ENCODE measurements at places on chromosomes 12 and 14. TPM values are rescaled to one million over a fixed set of nuclear protein-coding genes. Genes with fewer than 3 reads are reported as not detected.

DNA sequence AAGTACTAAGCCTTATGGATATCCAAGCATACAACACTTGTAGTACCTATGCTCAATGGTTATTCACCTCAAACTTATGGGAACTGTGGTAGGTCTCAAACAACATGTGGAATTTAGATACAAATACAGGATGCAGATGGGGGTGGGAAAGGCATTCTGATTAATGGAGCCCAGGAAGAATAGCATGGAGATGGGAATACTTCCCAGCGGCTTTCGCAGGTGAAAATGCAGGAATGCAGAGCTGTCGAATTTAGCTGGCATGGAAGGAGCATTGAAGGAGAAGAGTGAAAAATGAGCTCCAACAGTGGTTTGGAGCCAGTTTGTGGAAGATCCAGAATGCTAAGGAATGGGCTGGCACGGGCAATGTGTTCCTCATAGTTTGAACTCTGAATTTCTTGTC, 89.9 kb downstream of the NKX2-1 start:
- DNase-seq: no peak
- H3K4me1 ChIP-seq: no peaks in the 10 kb centered on the region
- H3K4me3 ChIP-seq: no peak overlapping the region

- no peaks in the 10 kb centered on the region for H3K36me3 ChIP-seq
- no peak overlapping the region for H3K27ac ChIP-seq
- peak; percentile 74 for DNase-seq
- no peaks in the 10 kb centered on the region for H3K27me3 ChIP-seq
- H3K4me1 ChIP-seq: peaks cover 4% of the 10 kb centered on the region
Observed at GRCh38 chr12:54378796-54379397, 5.6 kb downstream of the ZNF385A start.

DNA sequence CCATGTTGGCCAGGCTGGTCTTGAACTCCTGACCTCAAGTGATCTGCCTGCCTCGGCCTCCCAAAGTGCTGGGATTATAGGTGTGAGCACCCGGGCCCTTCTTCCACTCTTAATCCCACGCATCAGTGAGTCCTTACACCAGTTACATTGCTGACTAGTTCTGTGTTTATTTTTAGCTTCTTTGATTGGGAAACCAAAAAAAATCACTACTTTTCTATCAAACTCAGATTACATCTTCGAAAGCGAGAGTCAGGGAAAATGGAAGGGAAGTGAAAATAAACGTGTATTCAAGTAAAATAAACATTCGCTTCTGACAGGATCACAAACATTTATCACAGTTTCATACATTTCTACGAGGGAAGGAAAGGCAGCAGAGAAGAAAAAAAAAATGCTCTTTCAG, 32.2 kb downstream of the FGD6 start:
- no peaks in the 10 kb centered on the region for H3K27me3 ChIP-seq
- H3K4me1 ChIP-seq: no peaks in the 10 kb centered on the region
- no peaks in the 10 kb centered on the region for H3K36me3 ChIP-seq
- no peak overlapping the region for H3K27ac ChIP-seq
- DNase-seq: no peak
- H3K4me3 ChIP-seq: no peak overlapping the region

- no peaks in the 10 kb centered on the region for H3K4me1 ChIP-seq
- no peak overlapping the region for H3K27ac ChIP-seq
Observed at GRCh38 chr14:101929096-101929495, 35.3 kb upstream of the DYNC1H1 start.

GRCh38 chr12:119198440-119198839, 19.7 kb downstream of the HSPB8 start:
- DNase-seq: no peak
- no peaks in the 10 kb centered on the region for H3K36me3 ChIP-seq
- no peaks in the 10 kb centered on the region for H3K27me3 ChIP-seq
- no peak overlapping the region for H3K4me3 ChIP-seq
- no peaks in the 10 kb centered on the region for H3K4me1 ChIP-seq

GRCh38 chr14:81298122-81298521, 77.4 kb upstream of the GTF2A1 start:
- H3K4me3 ChIP-seq: no peak overlapping the region
- no peaks in the 10 kb centered on the region for H3K27me3 ChIP-seq
- no peaks in the 10 kb centered on the region for H3K36me3 ChIP-seq

DNA sequence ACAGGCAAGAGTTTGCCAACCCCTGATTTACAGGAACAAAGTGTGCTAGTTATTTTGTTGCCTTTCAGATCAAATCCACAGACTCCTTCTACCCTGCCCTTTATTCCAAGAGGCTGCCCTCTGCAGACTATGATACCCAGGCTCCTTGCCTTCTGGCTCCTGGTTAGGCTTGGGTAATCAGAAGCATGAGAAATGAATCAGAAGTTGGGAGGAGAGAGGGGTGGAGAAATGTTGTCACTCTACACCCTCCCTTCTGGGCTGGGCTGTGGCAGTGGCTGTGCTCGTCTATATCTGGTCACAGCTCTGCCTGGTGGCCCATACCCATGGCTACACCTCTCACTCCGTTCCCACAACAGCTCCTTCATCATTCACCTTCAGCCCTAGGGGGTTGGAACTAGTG, 204.6 kb upstream of the PLXNC1 start:
- H3K36me3 ChIP-seq: no peaks in the 10 kb centered on the region
- no peak overlapping the region for H3K27ac ChIP-seq
- H3K4me1 ChIP-seq: no peaks in the 10 kb centered on the region
- H3K27me3 ChIP-seq: no peaks in the 10 kb centered on the region

DNA sequence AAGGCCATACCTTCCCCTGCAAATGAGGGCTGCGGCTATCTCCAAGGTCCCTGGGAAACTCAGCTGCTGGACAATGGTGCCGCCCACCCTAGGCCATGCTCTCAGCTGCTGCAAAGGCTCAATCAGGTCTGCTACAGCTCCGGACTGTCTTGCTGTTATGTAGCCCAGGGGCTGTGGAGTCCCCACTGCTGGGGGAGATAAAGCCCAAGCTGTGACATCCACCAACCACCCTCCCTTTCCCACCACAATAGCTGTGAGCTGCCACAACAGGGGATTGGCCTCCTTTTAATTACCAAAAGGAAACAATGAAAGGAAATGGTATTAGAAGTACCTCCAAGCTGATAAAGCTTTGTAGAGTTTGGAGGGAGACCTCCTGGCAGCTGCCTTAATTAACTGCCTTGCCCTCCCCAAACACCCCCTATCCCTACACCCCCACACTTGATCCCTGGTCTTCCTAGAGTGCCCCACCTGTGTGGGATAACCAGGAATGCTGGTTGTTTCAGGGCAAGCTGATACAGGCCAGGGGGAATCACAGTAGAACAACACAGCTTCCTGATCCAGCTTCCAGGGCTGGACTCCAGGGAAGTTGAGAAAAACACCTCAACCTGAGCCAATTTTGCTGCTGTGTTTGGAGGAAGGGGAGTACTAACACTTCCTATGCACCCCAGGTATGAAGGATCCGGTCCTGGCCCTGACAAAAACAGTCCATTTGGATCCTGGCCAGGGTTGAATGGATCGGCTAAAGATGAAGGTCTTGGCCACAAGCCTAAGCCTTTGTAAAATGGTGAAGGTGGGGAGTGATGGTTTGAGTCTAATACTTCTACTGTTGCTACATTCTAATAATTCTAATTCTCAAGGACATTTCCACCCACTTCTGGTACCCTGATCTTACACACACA, at the start of gene VWF:
Gene VWF (minus strand): TSS at position 260 of the 899 bp plus-strand sequence. CDS start 1,474 bp downstream, outside the sequence.
- no peak within 1 kb of the TSS for H3K4me3 ChIP-seq
- DNase-seq: no peak
- H3K27ac ChIP-seq: no peak within 1 kb of the TSS
- H3K36me3 ChIP-seq: no peaks in the 10 kb centered on the region
- no peaks in the 10 kb centered on the region for H3K27me3 ChIP-seq

DNA sequence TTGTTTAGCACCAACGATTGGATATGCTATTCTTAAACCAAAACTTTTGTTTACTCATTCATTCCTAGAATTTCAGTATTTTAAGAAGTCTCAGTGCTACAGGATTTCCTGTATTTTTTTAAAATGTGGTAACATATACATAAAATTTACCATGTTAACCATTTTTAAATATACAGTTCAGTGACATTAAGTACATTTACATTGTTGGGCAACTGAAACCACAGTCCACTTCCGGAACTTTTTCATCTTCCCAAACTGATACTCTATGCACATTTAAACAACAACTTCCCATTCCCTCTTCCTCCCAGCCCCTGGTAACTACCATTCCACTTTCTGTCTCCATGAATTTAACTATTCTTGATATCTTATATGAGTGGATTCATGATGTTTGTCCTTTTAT, 30.3 kb downstream of the PDE3A start:
- no peak for DNase-seq
- H3K27ac ChIP-seq: no peak overlapping the region
- no peaks in the 10 kb centered on the region for H3K4me1 ChIP-seq
- H3K4me3 ChIP-seq: no peak overlapping the region
- no peaks in the 10 kb centered on the region for H3K27me3 ChIP-seq

DNA sequence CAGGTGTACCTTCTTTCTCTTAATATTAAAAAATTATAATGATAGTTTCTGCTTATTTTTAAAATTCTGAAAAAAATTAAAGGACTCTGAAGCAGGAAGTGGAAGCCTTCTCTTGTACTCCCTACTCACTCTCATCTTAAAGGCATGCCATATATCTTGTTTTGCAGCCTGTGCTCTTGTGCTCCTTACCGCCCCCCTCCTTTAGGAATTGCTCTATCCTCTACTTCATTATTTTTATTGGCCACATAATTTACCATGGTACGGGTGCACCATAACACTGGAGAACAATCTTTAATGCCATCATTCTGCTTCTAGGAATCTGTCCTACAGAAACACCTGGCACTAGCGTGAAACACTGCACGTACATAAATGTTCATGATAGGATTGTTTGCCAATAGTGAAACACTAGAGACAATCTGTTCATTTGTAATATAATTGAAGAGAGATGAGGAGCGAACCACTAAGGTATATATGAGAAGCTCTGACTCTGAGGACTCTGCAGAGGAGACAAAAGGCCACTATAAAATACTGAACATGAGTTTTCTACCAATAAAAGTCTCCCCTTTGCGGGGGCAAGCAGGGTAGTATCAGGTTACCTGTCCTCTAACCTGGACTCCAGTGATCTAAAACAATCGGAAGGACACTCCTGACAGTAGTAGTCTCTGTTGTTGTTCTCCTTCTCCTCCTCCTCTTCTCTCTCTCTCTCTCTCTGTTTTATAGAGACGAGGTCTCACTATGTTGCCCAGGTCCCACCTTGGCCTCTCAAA, 6.3 kb upstream of the NYNRIN start:
- peak overlapping the region; percentile 50 for H3K27ac ChIP-seq
- H3K4me3 ChIP-seq: no peak overlapping the region
- H3K36me3 ChIP-seq: no peaks in the 10 kb centered on the region
- peak; percentile 69 for DNase-seq

GRCh38 chr12:52539083-52539820, 13.7 kb downstream of the KRT71 start:
- H3K27ac ChIP-seq: no peak overlapping the region
- peak; percentile 29 for DNase-seq
- H3K4me1 ChIP-seq: no peaks in the 10 kb centered on the region
- H3K36me3 ChIP-seq: no peaks in the 10 kb centered on the region
- no peak overlapping the region for H3K4me3 ChIP-seq
- no peaks in the 10 kb centered on the region for H3K27me3 ChIP-seq

- no peak overlapping the region for H3K27ac ChIP-seq
- no peaks in the 10 kb centered on the region for H3K36me3 ChIP-seq
- no peaks in the 10 kb centered on the region for H3K27me3 ChIP-seq
- H3K4me1 ChIP-seq: no peaks in the 10 kb centered on the region
- H3K4me3 ChIP-seq: no peak overlapping the region
Observed at GRCh38 chr12:88865537-88865936, 285.3 kb upstream of the KITLG start.

GRCh38 chr14:34012978-34013720, 62.3 kb upstream of the EGLN3 start:
- no peaks in the 10 kb centered on the region for H3K36me3 ChIP-seq
- H3K27me3 ChIP-seq: no peaks in the 10 kb centered on the region
- no peak for DNase-seq
- H3K27ac ChIP-seq: no peak overlapping the region

GRCh38 chr14:24688030-24688658, 54.2 kb upstream of the GZMB start:
- H3K4me1 ChIP-seq: no peaks in the 10 kb centered on the region
- DNase-seq: no peak
- no peak overlapping the region for H3K27ac ChIP-seq
- H3K27me3 ChIP-seq: no peaks in the 10 kb centered on the region

- H3K4me1 ChIP-seq: no peaks in the 10 kb centered on the region
- no peak overlapping the region for H3K4me3 ChIP-seq
- H3K27ac ChIP-seq: no peak overlapping the region
Observed at GRCh38 chr14:57831981-57832380, 33.9 kb downstream of the SLC35F4 start.

- H3K27ac ChIP-seq: no peak overlapping the region
- no peaks in the 10 kb centered on the region for H3K4me1 ChIP-seq
- H3K27me3 ChIP-seq: no peaks in the 10 kb centered on the region
- no peak overlapping the region for H3K4me3 ChIP-seq
- no peak for DNase-seq
- no peaks in the 10 kb centered on the region for H3K36me3 ChIP-seq
Observed at GRCh38 chr12:92950011-92950410, 20.9 kb upstream of the EEA1 start.

GRCh38 chr12:4246116-4246515, 27.4 kb upstream of the CCND2 start:
- no peaks in the 10 kb centered on the region for H3K4me1 ChIP-seq
- DNase-seq: peak; percentile 41
- H3K36me3 ChIP-seq: no peaks in the 10 kb centered on the region
- H3K27ac ChIP-seq: no peak overlapping the region
- H3K4me3 ChIP-seq: no peak overlapping the region

GRCh38 chr14:21043387-21043973, 1.3 kb downstream of the RNASE7 start:
- no peak overlapping the region for H3K27ac ChIP-seq
- no peaks in the 10 kb centered on the region for H3K36me3 ChIP-seq
- H3K4me3 ChIP-seq: no peak overlapping the region
- no peaks in the 10 kb centered on the region for H3K27me3 ChIP-seq
- no peaks in the 10 kb centered on the region for H3K4me1 ChIP-seq

DNA sequence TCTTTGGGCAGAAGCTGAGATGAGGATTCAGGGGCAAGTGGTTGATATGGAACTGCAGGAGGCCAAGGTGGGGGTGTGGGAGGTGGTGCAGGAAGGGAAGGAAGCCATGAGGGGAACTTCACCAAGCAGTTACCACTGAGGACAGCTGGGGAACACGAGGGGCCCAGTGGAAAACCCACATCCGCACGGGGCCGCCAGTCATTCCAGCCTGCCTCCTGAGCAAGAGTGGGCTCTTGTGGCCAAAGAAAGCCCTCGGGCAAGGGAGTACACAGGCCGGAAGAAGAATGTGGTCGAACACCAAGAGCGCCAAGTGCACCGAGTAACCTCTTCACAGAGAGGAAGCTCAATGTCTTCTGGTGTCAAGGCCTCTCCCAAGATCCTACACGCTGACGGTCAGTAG, 252.2 kb upstream of the FOXN3 start:
- no peak overlapping the region for H3K4me3 ChIP-seq
- DNase-seq: no peak
- no peaks in the 10 kb centered on the region for H3K27me3 ChIP-seq
- no peak overlapping the region for H3K27ac ChIP-seq

Gene PLEKHD1
- polyA plus RNA-seq: 0.04 TPM

Gene FOXN4
- polyA plus RNA-seq: 0.03 TPM

Gene CTSG
- polyA plus RNA-seq: not detected

Gene TOMM20L
- not detected for polyA plus RNA-seq

Gene KLRK1
- 3.4 TPM for polyA plus RNA-seq

Gene FANCM
- polyA plus RNA-seq: 4.4 TPM

Gene GAS2L3
- 37.4 TPM for polyA plus RNA-seq

Gene PDZRN4
- polyA plus RNA-seq: 0.88 TPM

Gene CCDC38
- polyA plus RNA-seq: 0.09 TPM

Gene BATF
- polyA plus RNA-seq: 5.4 TPM

Gene FAM216A
- polyA plus RNA-seq: 0.45 TPM

Gene NGB
- polyA plus RNA-seq: not detected

Gene SYT10
- polyA plus RNA-seq: 0.06 TPM
